ENCODE measurements at places on chromosomes 5 and 9.

DNA sequence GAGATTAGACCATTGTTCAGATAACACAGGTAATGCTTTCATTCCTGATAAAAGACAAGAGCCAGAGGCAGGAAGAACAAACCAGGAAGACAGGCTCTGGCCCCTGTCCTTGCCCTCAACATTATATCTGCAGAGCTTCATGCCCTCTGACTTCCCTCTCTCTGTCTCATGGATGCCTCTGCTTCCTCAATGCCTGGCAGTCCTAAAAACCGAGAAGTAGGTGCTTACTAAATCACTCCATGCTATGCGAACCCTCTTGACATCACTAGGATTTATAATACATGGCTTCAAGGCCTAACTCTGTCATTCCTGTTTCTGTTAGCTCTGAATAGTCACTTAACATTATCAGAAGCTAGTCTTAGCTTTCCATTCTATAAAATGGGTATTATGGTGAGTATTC lies 117.8 kb downstream of the TLR4 start:
- DNase-seq: no peak

GRCh38 chr5:27472000-27472763 lies 433.8 kb upstream of the CDH9 start:
- DNase-seq: no peak

DNA sequence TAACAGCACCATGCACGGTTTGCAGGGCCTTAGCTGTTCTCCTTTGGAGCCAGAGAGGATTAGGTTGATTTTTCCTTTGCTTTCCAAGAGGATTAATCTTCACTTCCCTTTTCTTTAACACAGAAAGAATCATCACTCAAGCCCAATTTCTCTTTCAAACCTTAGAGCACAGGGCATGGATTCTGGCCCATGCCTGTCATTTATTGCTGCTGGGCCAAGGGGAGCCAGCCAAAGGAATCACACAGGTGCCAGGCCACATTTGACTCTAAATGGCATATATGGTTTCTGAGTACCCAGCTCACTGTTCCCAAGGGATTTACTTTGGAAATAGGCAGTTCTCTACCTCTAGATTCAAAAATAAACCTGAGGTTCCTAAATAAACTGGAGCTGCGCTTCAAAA lies 58.3 kb downstream of the FBXL7 start:
- DNase-seq: no peak

DNA sequence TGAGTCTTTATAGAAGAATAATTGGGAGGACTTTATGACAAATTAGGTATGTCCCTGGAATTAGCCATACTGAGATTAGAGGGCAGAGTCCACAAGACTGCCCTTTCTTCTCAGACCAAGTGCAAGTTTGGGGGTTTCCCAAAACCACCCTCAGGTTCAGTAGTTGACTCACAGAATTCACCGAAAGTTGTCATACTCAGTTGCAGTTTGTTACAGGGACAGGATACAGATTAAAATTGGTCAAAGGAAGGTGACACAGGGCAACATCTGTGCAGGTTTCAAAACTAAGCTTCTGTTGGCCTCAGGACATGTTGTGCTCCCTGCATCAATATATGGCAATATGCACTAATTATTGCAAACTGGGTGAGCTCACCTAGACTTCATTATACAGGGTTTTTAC lies 3.8 kb downstream of the RANBP17 start:
- DNase-seq: no peak

- DNase-seq: no peak
These were observed 232.8 kb upstream of the ZNF608 start for GRCh38 chr5:124979251-124979650.
